ENCODE measurements at places on chromosomes 3 and 15.
A peak's percentile ranks its signal among the peaks of the same experiment; 100 is the strongest.

GRCh38 chr3:133970916-133971315 is 58.8 kb downstream of the SLCO2A1 start:
- DNase-seq: no peak

DNA sequence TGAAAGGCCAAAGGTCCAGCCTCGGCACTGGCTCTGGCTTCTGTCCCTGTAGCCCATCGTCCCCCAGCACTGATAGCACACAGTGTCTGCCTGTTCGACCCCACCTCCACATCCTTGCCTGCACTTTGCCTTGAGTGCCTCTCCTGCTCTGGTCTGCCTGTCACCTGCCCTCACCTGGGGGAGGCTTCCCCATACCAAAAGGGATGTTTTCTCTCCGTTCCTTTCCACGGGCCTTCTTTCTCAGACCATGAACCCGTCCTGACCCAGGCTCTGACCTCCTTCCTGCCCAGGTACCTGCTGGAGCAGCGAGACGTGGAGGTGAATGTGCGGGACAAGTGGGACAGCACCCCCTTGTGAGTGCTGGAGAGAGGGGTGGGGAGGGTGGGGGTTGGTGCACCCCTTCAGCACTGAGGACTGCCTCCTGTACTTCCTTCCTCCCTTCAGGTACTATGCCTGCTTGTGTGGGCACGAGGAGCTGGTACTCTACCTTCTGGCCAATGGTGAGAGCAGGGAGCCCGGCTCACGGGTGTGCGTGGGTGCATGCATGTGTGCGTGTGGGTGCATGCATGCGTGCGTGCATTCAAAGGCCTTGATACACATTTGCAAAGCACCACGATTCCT is 1.5 kb downstream of the ABTB1 start:
- DNase-seq: no peak

GRCh38 chr15:89575656-89576416 is 567 bp downstream of the TICRR start:
- peak; percentile 22 for DNase-seq

DNA sequence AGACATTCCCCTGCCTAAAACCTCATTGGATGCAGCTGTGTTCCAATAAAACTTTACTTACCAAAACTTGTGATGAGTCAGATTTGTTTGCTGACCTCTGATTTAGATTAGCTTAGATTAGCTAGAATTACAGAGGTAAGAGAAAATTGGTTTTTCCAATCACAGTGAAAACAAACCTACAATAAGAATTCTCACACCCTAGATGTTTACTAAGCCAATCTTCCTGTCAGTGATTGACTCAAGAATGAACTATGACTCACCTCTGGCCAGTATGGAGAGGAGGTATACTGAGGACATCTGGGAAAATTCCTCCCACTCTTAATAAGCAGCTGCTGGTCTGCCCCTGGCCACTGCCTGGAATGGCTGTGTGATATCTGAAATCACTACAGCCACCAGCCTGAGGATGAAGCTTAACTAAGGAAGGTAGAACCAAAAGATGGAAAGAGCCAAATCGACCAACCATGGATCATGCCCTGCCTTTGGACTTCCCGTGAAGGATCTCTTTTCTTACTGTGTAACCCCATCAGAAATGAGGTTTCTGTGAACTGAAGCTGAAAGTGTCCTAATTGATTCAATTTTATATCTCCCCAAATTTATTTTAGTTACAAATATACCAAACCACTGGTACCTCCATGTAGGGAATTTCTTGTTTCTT is 19.0 kb upstream of the GHSR start:
- no peak for DNase-seq

GRCh38 chr15:74383695-74384565 is 16.5 kb upstream of the CYP11A1 start:
- DNase-seq: no peak

DNA sequence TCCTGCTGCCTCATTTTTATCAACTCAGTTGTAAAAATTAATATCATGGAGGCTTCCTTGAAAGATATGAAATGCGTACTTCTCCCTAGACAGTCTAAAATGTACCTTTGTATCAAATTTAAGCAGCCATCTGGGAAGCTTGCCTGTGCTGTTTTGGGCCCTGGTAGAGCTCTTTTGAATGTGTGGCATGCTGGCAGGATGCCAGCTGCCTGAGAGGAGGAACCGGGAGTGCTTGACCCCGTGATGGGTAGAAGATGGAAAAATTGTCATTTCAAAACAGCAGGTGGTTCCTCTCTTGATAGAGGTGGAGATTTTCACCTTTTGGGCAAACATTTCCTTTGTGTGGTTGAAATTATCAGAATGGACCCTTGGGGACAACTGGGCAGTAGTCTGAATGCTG is 245.3 kb downstream of the RPLP1 start:
- no peak for DNase-seq

GRCh38 chr3:14150078-14150477 is 25.2 kb downstream of the TMEM43 start:
- DNase-seq: no peak

DNA sequence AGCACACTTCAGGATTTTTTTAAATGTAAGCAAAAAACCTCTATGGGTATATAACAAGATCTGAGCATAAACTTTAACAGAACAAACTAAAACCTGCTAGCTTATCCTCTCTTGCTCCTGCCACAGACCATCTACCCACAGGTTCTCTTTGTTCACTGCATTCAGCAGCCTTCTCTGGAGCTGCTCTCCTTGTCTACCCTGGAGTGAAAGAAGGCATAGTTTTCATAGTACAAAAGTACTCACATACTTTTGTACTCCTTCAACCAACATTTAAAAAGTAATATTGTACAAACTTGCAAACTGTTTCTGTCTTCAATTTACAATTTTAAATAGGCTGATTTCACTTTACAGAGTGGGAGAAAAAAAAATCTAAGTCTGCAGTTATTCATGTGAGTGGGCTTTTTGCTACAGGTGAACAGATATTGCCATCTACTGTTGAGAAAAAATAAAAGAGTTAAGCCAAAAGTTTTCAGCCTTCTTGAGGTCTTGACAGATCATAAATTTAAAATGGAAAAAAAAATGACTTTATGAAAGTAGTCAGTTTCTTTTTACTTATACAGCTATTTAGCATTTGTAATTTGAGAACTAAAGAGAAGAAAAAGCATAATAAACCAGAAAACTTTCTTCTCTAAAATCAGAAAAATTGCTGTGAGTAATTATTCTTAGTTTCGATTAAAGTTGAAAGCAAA is 20.4 kb downstream of the TERC start:
- peak; percentile 40 for DNase-seq

- DNase-seq: no peak
Measured at GRCh38 chr3:149626671-149627070, 31.2 kb downstream of the WWTR1 start.
